ENCODE measurements at places on chromosomes 13 and 19.

DNA sequence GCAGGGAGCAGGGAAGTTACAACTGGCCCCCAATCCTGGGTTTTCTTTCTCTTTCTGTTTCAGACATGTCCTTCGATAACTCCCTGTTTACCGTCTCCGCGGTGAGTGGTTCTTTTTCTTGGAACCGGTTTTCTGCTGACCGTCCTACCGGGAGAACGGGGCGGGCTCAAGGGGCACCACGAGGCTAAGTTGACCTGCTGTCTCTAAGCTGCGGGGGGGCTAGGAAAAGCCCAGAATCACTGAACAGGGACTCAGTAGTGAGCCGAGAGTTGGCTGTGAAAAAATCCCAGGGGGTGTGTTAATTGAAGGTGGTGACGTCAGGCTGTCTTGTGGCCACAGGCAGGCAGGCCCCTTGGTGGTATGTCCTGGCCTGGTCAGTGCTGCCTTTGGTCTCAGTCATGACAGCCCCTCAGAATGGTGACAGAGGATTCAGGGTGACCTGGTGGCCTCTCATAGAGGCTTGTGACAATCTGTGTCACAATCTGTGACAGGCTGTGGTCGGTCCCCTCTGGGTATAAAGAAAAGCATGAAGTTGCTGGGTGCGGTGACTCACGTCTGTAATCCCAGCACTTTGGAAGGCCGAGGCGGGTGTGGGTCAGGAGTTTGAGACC is 8.1 kb upstream of the CARM1 start:
- peak; percentile 81 for DNase-seq

- DNase-seq, result no peak
Measured at GRCh38 chr13:40024204-40024966, 368.9 kb downstream of the COG6 start.

- DNase-seq, result no peak
Measured at GRCh38 chr19:5184930-5185329, 155.7 kb downstream of the PTPRS start.

GRCh38 chr19:48636859-48637448 is at the start of gene DBP:
TSS of gene DBP (minus strand) at chr19:48637379. CDS start at chr19:48636994, 385 bp downstream.
- DNase-seq, result no peak

DNA sequence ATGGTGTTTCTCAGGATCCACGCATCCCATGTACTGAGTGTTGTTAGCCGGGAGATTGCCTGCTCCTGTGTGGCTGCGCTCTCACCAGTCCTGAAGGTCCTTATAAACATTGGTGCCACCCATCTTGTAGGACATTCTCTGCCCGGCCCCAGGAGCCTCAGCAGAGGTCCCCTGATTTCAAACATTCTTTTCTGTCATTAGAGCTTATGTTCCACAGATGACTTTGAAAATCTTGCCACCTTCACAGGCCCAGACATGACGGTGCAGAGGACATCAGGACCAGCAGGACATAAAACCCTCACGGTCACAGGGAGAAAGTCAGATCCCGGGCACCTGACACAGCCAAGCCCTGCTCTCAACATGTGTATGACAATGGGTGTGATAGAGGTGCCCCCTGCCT is 33.2 kb upstream of the PEPD start:
- DNase-seq, result no peak

GRCh38 chr13:109204252-109204651 is 574.8 kb downstream of the MYO16 start:
- no peak for DNase-seq

DNA sequence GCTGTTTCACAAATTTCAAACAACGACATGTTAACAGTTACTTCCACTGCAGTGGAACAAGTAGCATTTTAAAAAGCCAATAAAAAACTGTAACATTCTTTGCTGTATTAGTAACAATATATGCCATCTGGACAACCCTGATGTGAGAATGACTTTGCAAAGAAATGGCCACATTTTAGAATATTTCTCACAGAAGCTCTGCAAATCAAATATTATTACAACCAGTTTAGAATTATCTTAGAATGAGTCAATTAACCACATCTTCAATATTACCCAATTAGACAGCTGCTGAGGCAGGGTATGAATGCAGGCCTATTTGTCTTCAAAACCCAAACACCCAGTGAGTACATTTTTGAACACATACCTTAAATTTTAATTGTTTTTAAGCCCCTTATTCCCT is 3.2 kb downstream of the ZNF699 start:
- no peak for DNase-seq

DNA sequence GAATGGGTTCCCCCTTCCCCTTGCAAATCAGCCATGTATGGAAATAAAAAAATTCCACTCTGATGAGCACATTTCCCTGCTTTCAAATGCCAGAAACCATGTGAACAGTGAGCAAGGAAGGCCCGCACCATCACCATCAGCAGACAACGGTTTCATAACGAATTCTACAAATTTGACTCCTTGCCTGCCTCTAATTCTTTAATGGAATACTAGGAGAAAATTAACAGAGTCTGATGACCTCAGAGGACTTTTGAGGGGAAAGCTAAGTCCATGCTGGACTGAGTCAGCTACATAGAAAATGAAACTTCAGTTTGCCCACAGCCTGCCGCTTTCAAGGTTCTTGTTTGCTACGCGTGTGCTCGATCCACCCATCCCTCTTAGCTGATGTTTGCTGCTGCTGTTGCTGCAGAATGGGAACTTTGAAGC is 46.7 kb upstream of the KL start:
- DNase-seq, result no peak

- DNase-seq, result peak; percentile 74
Measured at GRCh38 chr19:36973021-36973843, 57.1 kb downstream of the ZNF568 start.

DNA sequence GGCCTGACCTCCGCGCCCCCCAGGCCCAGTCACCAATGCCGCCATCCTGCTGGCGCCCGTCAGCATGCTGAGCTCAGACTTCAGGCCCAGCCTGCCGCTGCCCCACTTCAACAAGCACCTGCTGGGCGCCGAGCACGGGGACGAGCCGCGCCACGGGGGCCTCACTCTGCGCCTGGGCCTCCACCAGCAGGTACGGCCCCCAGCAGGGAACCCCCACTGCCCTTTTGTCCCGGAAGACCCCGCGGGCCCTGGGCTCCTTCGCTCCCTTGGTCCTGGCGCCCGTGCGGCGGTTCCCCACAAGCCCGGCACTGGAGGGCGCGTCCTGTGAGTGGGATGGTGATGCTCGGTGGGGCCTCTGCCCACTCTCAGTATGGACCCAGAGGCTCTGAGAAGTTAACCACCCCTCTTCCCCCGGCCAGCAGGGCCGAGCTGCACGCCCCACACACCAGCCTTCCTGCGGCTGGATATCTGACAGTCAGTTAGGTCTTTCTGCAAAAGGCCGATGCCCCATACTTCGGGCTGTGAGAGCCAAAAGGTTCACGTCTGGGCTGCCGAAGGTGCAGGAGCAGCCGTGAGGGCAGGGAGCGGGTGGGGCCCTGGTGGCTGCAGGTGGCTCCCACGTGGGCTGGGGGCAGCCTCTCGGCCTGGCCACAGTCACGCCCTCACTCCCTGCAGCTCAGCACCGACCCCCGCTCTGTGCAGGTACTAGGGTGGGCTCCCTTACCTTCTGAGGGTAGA is 8.0 kb downstream of the WDR18 start:
- no peak for DNase-seq

DNA sequence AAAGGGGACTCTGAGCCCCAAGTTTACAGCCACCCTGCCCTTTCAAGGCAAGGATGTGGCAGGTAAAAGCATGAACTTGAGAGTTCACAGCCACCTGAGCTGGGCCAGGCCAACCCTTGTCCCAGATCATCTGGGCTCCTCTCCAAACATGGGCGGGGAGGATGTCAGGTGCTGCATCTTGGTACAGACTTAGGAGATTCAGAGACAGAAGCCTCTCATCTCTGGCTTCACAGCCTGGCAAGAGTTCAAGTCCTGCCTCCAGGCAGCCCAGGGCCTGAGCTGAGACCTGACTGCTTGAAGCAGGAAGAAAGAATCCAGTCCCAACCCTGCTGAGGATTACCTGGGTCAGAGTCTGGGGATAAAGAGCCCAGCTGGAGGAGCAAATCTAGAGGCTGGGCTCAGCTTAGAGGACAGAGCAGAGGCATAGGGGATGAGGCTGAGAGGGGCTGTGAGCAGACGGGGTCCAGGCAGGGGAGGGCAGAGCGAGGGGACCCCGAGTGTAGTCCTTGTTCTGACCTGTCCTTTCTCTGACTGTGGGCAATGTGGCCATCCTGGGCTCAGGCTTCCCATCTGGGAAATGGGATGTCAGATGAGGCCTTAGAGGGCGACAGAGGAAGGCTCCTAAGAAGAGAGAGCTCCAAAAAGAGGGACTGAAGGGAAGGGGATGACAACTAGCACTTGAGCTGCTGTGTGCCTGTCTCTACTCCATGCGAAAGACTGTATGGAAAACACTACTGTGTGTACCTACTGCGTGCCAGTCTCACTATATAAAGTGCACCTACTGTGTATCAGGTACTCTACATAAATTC is 6.6 kb upstream of the OR10H5 start:
- DNase-seq, result peak; percentile 11

- DNase-seq, result no peak
Measured at GRCh38 chr19:16849168-16849567, 20.0 kb downstream of the SIN3B start.

GRCh38 chr13:41919031-41919740 is 41.7 kb downstream of the VWA8 start:
- DNase-seq, result no peak

DNA sequence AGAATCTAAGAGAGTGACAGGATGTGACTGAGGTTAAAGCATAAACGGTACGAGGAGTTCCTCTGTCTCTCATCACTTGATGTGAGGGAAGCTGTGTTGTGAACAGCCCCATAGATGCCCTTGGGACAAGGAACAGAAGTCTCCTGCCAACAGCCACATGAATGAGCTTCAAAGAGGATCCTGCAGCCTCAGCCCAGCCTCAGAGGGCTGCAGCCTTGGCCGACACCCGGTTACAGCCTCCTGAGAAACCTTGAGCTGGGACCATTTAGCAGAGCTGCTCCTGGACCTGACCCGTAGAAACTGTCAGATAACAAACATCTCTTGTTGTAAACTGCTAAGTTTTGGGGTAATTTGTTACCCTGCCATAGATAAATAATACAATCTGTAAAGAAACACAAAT is 54.2 kb downstream of the CCNE1 start:
- DNase-seq, result no peak

GRCh38 chr19:16887353-16888265 is 1.2 kb upstream of the F2RL3 start:
- DNase-seq, result no peak

DNA sequence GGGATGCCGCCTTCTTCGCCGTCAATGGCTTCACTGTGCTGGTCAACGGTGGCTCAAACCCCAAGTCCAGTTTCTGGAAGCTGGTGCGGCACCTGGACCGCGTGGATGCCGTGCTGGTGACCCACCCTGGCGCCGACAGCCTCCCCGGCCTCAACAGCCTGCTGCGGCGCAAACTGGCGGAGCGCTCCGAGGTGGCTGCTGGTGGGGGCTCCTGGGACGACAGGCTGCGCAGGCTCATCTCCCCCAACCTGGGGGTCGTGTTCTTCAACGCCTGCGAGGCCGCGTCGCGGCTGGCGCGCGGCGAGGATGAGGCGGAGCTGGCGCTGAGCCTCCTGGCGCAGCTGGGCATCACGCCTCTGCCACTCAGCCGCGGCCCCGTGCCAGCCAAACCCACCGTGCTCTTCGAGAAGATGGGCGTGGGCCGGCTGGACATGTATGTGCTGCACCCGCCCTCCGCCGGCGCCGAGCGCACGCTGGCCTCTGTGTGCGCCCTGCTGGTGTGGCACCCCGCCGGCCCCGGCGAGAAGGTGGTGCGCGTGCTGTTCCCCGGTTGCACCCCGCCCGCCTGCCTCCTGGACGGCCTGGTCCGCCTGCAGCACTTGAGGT is 7.0 kb downstream of the MAP1S start:
- no peak for DNase-seq

DNA sequence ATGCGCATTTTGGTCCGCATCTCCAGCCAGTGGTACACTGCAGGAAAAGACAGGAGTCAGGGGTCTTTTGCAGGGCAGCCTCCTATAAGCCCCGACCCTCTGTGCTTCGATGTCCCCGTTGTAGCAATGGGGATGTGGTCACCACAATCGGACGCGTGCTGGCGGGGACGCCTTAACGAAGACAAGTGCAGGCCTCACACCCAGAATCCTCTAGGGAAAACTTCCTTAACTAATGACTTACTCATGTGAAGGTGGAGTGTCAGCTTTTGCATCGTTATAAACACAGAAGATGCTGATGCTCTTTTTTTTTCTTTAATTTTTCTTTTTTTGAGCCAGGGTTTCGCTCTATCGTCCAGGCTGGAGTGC is 22.1 kb downstream of the VASP start:
- no peak for DNase-seq

- no peak for DNase-seq
Measured at GRCh38 chr13:75864718-75865117, 228.6 kb downstream of the LMO7 start.

GRCh38 chr13:47017476-47017875 is 120.6 kb upstream of the HTR2A start:
- no peak for DNase-seq

GRCh38 chr13:58906329-58907007 is 1257.3 kb downstream of the DIAPH3 start:
- no peak for DNase-seq

- no peak for DNase-seq
Measured at GRCh38 chr19:13598098-13598497, 91.8 kb upstream of the CACNA1A start.

GRCh38 chr19:21593502-21593901 is 88.1 kb downstream of the ZNF429 start:
- no peak for DNase-seq

GRCh38 chr13:93001866-93002461 is 224.6 kb upstream of the GPC6 start:
- peak; percentile 1 for DNase-seq

- DNase-seq, result no peak
Measured at GRCh38 chr13:112898621-112899280, 70.3 kb upstream of the MCF2L start.

Measured in small intestine (tissue), 16 donors.